ENCODE measurements at places on chromosomes 2 and 18. TPM values are rescaled to one million over a fixed set of nuclear protein-coding genes. Genes with fewer than 3 reads are reported as not detected.

The RALB gene
- 35.6 TPM for total RNA-seq

The TNS1 gene
- total RNA-seq, result 3.1 TPM

- no peak for DNase-seq
These were observed 20.6 kb downstream of the ERMN start for GRCh38 chr2:157304811-157305722.

- no peak for DNase-seq
These were observed 162.7 kb downstream of the DYSF start for GRCh38 chr2:71615767-71616730.

GRCh38 chr2:177651833-177652232, 259.3 kb downstream of the AGPS start:
- no peak for DNase-seq

The IL1RL2 gene
- total RNA-seq, result 0.47 TPM

DNA sequence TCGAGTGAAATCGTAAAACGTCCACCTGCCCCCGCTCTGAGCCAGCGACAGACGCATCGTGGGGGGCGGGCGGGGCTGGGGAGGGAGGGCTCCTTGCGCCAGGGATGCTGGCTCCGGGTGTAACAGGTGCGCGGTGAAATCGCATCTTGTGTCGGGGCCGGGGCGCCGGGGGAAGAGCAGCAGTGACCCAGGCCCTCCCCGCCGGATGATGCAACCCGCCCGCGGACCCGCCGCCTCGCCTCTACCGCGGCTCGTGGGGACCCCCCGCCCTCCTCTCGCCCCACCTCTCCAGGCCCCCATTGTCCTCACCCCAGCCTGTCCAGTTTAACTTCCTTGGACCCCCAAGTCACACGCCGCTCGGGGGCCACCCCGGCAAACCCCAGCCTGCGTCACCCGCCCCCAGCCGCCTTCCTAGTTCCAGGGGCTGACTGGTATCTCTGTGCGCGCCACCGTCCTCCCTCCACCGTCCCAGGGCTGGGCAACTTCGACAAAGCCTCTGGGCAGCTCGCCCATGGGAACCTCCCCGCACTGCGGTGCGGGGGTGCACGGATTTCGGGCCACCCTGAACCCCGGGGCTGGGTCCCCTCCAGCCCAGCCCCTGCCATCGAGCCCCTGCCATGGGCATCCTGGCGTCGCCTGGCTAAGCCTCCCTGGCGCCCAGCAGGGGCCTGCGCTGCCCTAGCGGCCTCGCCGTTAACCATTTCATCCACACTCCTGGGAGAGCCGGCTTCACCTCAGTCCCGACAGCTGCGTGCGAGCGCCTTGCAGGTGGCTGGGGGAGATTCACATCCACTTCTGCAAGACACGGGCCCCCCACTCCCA, 799 bp upstream of the KIF1A start:
- peak; percentile 65 for DNase-seq

- no peak for DNase-seq
These were observed 63.2 kb upstream of the MAPRE2 start for GRCh38 chr18:34977838-34978532.

DNA sequence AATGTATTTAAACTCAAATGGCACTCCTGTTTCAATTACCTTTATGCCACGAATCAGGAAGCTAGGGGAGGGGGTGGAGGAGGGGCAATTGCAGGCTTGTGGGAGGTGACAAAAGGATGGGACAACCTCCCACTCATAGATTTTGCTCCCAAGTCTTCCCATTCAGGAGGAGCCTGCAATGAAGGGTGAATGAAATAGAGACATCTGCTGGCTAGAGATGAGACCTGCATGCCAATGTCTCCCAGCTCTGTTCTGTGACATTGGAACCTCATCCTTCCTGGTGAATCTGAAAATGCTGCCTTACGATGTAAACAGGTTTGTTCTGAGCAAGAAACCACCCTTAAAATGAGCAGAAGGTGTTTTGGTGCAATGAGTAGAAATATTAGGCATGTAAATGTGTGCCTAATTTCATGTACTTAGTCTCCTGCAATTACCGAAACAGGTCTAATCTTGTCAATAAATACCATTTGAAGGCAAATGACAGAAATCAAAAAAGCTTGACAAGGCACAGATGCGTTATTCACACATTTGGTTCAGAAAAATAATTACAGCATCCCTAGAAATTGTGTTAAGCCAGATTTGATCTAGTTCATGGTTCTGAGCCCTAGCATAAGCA, 2.7 kb upstream of the PID1 start:
- DNase-seq, result peak; percentile 26

DNA sequence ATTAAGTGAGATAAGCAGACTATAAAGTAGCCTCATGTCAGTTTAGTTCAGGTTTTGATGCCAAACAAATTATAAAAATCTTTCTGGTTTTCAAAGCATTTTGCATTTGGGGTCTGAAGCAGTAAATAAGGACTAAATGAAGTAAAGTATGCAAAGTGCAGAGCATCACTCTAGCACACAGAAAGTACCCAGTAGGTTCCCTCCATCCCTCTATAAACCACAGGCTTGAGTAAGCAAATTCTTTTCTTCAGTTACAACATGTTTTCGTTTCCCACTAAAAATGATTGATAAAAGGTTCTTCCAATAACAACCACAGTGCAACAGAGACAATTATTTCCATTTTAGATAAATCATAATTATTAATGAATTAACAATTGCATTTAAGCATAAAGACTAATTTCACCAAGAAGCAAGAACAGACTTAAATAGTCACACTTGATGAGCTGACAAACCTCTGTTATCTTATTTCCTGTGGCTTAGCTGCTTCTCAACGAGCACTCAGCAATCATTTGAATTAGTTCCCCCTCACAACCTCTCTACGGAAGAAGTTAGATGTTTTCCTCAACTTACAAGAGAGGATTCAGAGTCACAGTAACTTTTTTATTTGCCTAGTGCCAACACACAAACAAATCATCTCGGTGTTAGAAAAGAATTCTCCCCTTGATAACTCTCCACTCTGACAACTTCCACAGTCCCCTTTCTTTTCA, 249.8 kb downstream of the NBAS start:
- no peak for DNase-seq

The SPP2 gene
- total RNA-seq, result not detected

DNA sequence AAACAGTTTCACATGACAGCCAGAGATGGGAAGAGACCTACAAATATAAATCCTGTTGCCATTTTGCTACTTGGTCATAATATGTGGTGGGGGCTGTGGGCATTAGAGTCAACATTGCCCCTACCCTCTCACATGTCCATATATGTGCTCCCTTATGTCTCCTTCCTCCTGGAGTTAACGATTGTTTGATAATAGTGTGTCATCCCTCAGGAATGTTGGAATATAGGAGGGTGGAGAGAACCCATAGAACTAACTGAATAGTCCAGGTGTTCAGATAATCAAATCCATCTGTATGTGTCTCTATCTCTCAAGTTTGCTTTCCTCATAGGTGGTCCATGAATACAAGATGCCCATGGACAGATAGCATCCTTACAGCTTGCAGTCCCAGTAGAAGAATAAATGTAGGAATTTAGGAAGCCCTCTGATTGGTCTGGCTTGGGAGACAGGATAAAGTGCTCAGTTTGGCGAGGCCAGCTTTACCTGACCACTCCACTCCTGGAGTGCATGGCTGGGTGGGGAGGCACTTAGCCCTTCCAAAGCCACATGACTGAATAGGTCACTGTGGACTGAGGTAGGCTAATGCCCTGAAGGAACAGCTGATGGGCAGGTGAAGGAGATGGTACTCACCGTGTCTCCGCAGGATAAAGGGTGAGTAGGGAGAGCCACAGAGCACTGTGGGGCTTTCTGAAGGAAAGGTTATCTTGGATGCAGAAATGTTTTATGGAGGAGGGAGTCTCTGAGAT, 166.9 kb downstream of the CDCA7 start:
- no peak for DNase-seq

DNA sequence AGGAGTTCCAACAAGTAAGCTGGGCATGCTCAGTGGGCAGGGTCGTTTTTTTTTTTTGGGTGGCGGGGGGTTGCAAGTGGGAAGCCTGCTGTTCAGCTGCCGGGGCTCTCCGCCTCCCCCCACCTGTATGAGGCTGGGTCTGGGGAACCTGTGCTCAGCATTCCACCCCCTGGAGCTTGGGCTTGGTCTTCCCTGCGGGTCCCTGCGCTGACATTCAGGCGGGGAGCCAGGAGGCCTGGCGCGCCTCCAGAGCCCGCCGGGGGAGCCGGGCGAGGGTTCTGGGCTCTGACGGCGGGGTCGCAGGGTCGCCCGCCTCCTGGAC, 822 bp upstream of the GPD2 start:
- DNase-seq, result no peak

GRCh38 chr2:208042041-208042440, 16.7 kb upstream of the PLEKHM3 start:
- no peak for DNase-seq

DNA sequence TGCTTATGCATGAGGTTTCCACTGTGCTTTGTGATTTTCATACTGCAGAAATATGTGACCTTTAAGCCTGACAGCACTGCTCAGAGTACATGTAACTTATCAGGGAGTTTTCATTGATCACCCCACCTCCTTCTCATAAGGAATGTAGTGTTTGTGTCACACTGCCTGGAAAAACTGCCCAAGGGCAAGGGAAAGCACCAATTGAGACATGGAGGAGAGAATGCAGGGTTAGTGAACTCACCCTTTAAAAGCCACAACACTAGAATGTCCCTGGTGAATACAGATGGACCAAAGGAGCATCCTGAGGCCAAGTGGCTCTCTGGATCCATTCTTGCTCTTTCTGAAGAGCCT, 147.2 kb upstream of the SPATS2L start:
- no peak for DNase-seq

- no peak for DNase-seq
These were observed 223.5 kb downstream of the RDH14 start for GRCh38 chr2:18336975-18337374.

DNA sequence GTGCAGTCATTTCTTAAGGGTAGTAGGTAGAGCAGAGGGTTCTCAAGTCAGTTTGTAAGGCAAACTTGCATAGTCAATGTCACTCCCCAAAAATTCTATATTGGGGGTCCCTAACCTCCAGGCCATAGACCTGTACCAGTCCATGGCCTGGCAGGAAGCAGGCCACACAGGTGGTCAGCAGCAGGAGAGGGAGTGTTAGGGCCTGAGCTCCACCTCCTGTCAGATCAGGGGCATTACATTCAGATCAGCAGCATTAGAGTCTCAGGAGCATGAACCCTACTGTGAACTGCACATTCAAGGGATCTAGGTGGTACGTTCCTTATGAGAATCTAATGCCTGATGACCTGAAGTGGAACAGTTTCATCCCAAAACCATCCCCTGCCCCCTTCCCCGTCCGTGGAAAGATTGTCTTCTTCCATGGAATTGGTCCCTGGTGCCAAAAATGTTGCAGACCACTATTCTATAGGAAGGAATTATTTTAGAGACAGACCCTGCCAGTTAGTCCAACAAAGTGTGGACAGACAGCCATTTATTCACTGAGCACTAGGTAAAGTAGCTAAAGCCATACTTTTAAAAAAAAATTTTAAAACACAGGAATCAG, 6.7 kb downstream of the COA5 start:
- no peak for DNase-seq

GRCh38 chr2:157488877-157489276, 45.0 kb upstream of the CYTIP start:
- DNase-seq, result no peak

The LRRC30 gene
- not detected for total RNA-seq

GRCh38 chr2:98438190-98439133, 6.2 kb upstream of the INPP4A start:
- DNase-seq, result no peak

GRCh38 chr18:26097563-26097962, 7.2 kb upstream of the SS18 start:
- no peak for DNase-seq

DNA sequence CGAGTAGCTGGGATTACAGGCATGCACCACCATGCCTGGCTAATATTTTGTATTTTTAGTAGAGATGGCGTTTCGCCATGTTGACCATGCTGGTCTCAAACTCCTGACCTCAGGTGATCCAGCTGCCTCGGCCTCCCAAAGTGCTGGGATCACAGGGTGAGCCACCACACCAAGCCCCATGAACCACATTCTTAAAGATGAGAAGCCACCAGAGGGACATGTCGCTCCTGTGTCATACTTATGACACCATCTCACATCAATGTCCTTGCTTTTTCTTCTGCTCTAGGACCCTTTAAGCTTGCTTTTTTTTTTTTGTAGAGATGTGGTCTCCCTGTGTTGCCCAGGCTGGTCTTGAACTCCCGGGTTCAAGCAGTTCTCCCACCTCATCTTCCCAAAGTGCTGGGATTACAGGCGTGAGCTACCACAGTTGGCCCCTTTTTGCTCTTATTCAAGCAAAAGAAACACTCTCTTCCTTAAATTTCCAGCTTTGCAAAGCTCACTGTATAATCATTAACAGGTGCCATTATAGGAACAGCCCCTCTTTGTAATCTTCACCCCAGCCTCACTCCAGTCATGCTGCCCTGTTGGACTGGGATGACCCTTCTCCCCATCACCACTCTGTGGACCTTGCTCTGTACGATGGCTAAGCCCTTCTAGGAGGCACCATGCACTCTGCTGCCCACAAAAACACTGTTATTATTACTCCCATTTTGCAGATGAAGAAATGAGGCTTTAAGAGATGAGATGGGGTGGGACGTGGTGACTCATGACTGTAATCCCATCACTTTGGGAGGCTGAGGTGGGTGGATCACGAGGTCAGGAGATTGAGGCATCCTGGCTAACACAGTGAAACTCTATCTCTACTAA, 10.8 kb upstream of the KCNG3 start:
- DNase-seq, result no peak

GRCh38 chr2:231351648-231352047, 43.9 kb upstream of the B3GNT7 start:
- no peak for DNase-seq

The SLC9A4 gene
- total RNA-seq, result 0.62 TPM

GRCh38 chr2:41717839-41718238, 330.0 kb upstream of the PKDCC start:
- DNase-seq, result peak; percentile 3

The KCNG3 gene
- 0.16 TPM for total RNA-seq

DNA sequence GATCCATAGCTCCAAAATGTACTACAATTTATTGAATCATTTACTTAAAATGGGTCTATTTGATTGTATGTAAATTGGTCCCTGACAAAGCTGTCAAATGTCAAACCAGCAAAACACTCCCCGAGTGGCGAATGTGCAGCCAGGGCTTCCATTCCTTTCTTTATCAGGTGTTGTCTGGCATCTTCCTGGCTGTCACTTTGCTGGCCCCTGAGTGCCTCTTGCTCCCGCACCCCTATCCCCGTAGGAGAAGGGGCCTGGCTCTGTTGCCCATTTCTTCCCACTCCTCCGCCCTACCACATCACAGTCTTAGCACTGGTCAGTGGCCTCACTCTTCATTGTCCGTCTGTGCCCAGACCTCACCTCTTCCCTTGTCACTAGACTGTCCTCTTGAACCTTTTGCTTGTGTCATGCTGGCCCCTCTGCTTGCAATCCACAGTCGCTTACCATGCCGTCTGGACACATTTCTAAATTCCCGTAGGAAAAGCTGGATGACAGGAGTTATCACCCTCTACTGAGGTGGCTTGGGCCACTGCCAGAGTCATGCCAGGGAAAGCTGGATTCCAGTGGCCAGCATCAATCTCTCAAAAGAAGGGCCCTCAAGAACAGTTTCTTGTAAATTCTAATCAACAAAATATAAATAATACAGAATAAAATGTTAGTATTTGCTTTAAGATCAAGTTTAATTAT, 15.4 kb downstream of the UBE2F start:
- no peak for DNase-seq

All from occipital lobe (tissue), 3 donors.